ENCODE measurements at places on chromosomes 3 and 15. TPM values are rescaled to one million over a fixed set of nuclear protein-coding genes. Genes with fewer than 3 reads are reported as not detected.

DNA sequence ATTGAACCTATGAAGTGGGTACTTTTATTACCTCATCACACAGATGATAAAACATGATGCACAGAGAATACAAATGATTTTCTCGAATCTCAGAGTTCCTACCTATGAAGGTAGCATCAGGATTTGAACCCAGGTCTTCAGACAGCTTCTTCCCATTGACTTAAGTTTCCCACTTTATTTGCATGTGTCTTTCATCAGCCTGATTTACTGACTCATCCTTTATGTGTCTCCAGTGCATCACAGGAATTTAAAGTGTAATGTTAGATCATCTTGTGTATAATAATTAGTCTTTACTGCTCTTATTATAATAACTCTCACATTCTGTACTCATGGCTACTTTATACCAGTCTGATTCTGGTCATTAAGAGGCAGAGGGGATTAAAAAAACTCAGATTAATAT, 449.4 kb upstream of the SUCLG2 start:
- DNase-seq: no peak
- peaks cover 4% of the 10 kb centered on the region for H3K4me1 ChIP-seq
- no peaks in the 10 kb centered on the region for H3K27me3 ChIP-seq
- H3K27ac ChIP-seq: no peak overlapping the region
- H3K4me3 ChIP-seq: no peak overlapping the region

The CILP gene
- total RNA-seq: 0.61 TPM

DNA sequence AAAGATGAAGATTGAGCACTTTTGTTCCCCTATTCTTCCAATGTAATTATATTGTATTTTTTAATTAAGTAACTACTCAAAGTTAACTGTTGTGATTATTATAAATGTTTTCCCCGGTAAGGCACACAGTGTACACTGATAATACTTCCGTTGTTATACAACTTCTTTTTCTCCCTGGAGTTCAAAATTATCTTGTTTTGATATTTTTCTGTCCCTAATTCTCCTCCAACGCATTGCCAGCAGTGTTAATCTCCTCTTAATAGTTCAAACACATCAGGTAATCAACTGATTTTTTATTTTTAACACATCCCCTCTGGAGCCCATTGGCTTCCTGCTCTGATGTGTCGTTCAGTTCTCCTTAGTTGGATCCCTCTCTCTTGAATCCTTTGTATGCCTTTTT, 32.3 kb upstream of the MFSD1 start:
- DNase-seq: no peak
- no peaks in the 10 kb centered on the region for H3K36me3 ChIP-seq
- H3K27me3 ChIP-seq: no peaks in the 10 kb centered on the region
- no peak overlapping the region for H3K27ac ChIP-seq

DNA sequence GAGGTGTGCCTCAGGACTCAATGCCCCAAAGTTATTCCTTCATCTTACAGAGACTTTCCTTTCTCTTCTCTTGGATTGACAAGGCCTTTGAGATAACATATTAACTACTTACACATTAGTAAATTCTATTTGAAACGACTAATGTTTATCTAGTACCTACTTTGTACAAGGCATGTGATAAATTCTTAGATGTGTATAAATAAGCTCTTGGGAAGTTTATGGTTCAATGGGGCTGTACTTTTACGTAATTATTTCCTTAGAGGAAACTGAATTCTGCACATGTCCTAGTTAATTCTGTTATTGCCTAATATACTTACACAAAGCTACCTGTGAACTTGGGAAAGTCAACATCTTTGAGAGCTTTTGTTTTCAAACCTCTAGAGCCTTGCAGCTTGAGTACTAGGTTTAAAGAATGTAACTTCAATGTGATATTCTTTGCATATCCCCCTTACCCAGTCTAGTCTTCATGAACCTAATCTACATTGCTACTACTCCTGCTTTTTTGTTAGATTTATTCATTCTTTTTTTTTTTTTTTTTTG, 58.5 kb upstream of the RAP2B start:
- H3K36me3 ChIP-seq: no peaks in the 10 kb centered on the region
- no peaks in the 10 kb centered on the region for H3K27me3 ChIP-seq
- H3K4me3 ChIP-seq: no peak overlapping the region
- no peaks in the 10 kb centered on the region for H3K4me1 ChIP-seq
- DNase-seq: no peak
- no peak overlapping the region for H3K27ac ChIP-seq

DNA sequence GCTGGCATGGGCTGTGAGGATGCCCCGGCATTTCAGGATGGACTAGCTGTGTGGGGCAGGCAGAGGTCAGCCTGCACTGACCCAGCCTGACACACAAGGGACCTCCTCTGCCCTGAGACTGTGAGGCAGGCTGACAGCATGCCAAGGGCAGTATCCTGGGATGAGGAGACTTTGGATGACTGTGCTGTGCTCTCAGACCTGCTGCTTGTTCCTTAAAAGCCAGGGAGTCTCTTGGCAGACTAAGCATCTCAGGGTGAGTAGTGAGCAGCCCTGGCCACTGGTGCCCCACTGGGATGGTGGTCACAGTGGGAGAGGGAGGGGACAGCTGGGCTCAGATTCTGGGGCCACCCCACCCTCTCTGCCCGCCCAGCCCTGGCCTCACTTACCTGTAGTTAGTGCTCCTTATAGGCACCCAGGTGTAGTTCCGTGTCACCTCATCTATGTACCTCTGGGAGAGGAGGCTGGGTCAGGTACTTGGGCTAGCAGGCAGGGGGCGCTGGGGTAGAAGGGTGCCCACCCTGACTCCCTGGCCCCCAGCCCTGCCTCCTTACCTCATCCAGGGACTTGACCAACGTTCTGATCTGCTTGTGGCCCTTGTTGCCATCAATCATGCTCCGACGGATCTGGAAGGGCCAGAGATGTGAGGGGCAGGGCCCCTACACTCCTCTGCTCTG, 16.1 kb upstream of the TMEM115 start:
- no peak overlapping the region for H3K4me3 ChIP-seq
- no peaks in the 10 kb centered on the region for H3K36me3 ChIP-seq
- no peaks in the 10 kb centered on the region for H3K27me3 ChIP-seq

The SNX22 gene
- 0.41 TPM for total RNA-seq

Measured in natural killer cell (primary cell).